ENCODE measurements at places on chromosomes 3 and 15. TPM values are rescaled to one million over a fixed set of nuclear protein-coding genes. Genes with fewer than 3 reads are reported as not detected.

DNA sequence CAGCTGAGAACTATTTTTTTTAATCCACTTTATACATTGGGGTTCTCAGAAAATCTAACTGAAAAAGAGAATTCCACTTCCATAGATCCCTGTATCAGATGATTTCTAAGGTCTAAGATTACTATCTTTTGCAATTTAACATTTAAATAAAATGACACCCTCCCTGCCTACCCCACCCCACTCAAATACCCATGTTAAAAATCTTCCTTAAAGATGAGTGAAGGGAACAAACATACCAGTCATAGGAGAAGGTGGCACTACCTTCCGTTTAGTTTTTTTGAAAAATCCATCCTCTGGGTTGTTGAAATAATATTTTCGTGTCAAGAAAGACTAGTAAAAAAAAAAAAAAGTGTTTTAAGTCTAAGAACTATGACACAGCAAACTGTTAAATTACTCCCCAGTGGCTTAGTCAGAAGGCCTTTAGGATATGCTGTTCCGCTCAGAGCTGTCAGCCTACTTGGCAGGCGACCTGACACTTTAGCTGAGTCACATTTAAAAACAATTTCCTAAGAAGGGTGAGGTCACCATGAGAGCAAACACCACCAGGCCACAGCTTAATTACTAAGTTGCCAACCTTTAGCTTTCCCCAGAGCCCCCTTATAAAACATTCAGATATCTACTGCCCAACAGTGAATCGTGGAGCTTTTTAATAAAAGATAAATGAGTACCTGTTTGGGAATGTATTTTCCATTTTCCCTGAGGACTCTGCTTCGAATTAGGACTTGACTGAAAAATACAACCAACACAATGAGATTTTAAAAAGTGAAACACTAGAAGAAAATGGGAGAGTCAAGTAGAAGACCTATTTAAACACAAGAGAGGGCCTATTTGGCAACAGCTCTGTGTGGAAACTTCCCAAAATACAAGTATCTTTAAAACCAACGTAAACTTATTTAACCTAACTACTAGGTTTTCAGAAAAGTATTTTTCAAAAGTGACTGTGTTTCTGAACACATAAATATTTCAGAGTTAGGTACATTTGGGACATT is 9.6 kb downstream of the EMC3 start:
- DNase-seq: peak; percentile 82

- DNase-seq: no peak
Observed at GRCh38 chr3:141979050-141979671, 102.7 kb downstream of the ATP1B3 start.

DNA sequence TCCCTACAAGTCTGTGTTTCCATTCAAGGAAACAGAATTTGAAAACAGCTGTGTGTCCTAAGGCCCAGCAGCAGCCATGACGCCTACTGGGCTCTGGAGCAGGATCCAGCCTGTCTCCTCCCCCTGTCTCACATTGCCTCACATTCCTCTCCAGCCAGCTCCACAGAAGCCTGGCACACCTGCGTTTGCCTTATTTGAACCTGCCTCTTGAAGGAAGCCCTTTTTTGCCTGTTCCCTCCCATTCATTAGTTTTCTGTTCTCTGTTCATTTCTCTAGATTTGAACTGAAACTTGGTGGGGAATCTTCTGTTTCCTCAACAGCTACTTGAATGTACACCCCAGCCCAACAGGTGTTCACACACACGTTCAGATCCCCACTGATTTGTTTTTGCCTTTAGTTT is 890.5 kb downstream of the TUSC7 start:
- DNase-seq: no peak

- DNase-seq: no peak
Observed at GRCh38 chr3:129976286-129976685, 1.8 kb downstream of the TRH start.

DNA sequence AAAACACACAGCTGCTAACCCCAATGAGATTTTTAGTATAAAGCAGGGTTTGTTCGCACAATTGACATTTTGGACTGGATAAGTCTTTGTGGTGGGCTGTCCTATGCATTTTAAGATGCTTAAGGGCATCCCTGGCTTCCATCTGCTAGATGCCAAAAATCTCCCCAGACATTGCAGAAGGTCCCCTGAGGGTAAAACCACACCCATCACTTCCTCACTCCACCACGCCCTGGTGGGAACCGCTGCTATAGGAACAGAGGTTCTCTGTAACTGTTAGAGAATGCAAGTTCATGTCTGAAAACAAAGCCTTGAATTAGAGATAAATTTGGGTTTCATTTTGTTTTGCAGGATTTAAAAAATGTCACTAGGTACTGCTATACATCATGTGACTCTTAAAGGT is 67.7 kb downstream of the ARHGEF26 start:
- DNase-seq: no peak

GRCh38 chr15:69158843-69159240 is 1.6 kb upstream of the GLCE start:
- DNase-seq: no peak

GRCh38 chr15:33236841-33237509 is 42.5 kb upstream of the FMN1 start:
- DNase-seq: no peak

GRCh38 chr15:74519311-74519710 is 21.7 kb upstream of the ARID3B start:
- no peak for DNase-seq

GRCh38 chr3:152717252-152717651 is 117.7 kb upstream of the P2RY1 start:
- DNase-seq: no peak

GRCh38 chr3:195873281-195873887 is 35.0 kb downstream of the TNK2 start:
- DNase-seq: no peak

GRCh38 chr3:130411320-130411719 is 65.8 kb downstream of the COL6A5 start:
- no peak for DNase-seq

DNA sequence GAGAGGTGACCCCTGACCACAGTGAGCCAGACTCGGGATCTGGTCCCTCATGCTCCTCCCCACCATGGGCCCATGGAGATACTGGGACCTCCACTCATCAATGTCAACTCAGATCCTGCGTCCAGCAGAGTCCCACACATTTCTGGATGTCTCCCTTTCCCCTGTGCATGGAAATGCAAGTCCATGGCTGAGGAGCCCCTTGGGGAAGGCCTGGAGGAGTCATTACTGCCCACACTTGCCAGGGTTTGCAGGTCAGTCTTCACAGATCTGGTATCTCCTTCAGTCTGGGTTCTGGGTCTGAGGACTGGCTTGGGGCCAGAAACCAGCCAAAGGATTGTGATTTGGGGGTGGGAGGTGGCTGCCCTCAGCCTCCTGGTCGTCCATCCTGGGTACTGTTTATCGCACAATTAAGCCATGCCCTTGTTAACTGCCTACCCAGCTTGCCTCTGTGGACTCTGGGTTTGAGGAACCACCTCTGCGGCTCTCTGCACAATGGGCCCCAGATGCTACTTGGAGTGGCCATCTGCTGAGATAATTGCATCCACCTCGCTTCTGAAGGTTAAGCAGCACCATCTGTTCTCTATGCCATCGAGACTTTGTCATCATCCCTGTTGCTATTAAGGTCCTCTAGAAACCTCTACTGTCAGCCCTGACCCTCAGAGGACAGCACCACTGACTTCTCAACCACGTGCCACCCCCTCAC is 49.9 kb upstream of the KLF13 start:
- DNase-seq: no peak

- no peak for DNase-seq
Observed at GRCh38 chr3:53577506-53577905, 83.1 kb downstream of the CACNA1D start.

GRCh38 chr15:77630056-77630455 is 2.7 kb downstream of the LINGO1 start:
- DNase-seq: no peak

- DNase-seq: no peak
Observed at GRCh38 chr3:77967621-77968020, 927.7 kb downstream of the ROBO2 start.

DNA sequence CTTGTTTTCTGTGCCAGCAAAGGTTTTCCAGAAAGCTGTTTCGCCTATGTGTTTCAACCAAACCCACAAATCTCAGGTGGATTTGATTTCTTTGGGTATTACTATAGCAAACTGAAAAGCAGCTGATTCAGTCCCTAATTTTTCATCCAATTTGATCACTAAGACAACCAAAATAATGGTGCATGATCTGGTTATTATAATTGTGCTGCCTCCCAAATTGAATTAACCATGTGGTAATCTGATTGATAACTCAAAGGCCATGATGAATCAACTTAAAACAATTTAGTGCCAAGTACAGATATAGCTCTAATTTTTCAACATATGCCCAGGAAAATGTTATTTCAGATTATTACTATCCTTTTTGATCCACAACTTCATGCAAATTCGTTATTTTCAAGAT is 30.6 kb downstream of the PRTG start:
- DNase-seq: no peak

CHRNA7 gene
- total RNA-seq: 1.3 TPM

BSN gene
- total RNA-seq: 0.27 TPM

CKMT1A gene
- not detected for total RNA-seq

ATP10A gene
- 0.75 TPM for total RNA-seq

TMEM45A gene
- 3.6 TPM for total RNA-seq

CCR9 gene
- total RNA-seq: not detected

FBXL22 gene
- 31.0 TPM for total RNA-seq

CYP19A1 gene
- 0.19 TPM for total RNA-seq

SPESP1 gene
- total RNA-seq: 7.6 TPM

FILIP1L gene
- 39.3 TPM for total RNA-seq

FBXO40 gene
- 207 TPM for total RNA-seq

COL6A5 gene
- total RNA-seq: not detected

COL7A1 gene
- 16.1 TPM for total RNA-seq

NME9 gene
- total RNA-seq: not detected
